ENCODE measurements at places on chromosomes 12 and 14.

DNA sequence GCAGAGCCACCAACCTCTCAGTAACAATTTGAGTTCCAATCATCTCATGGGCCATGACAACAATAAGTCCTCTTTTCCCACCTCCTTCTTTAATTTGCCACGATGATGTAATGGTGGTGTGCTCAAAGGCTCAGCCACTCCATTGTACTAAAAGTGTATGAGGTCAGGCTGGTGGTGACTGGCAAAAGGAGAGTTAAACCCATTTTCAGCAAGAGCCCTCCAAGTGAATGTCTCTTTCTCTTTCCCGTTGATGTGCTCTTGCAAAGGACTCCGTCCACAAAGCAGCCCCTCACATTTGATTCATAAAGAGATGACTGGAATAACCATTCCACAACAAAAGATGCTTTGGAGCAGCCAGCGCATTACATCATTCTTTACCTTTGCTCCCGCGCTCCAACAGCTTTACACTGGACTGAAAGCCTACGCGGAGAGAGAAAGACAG lies 41.6 kb downstream of the DUSP16 start:
- DNase-seq = peak; percentile 58

DNA sequence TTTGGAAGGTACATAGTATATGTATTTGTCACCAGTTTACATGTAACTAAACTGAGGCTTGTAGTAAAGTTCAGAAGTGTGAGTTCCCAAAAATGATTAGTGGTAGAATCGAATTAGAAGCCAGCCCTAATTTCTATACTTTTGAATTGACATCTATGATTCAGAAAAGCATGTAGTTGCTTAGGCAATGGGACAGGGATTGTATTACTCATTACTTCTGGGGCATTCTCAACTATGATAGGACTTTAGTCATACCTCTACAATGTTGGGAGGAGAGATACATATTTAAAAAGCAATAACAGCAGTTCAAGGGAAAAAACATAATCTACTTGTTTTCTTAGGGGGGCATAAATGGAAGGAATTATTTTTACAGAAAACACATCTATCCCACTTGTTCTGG lies 277.9 kb upstream of the E2F7 start:
- DNase-seq = no peak

DNA sequence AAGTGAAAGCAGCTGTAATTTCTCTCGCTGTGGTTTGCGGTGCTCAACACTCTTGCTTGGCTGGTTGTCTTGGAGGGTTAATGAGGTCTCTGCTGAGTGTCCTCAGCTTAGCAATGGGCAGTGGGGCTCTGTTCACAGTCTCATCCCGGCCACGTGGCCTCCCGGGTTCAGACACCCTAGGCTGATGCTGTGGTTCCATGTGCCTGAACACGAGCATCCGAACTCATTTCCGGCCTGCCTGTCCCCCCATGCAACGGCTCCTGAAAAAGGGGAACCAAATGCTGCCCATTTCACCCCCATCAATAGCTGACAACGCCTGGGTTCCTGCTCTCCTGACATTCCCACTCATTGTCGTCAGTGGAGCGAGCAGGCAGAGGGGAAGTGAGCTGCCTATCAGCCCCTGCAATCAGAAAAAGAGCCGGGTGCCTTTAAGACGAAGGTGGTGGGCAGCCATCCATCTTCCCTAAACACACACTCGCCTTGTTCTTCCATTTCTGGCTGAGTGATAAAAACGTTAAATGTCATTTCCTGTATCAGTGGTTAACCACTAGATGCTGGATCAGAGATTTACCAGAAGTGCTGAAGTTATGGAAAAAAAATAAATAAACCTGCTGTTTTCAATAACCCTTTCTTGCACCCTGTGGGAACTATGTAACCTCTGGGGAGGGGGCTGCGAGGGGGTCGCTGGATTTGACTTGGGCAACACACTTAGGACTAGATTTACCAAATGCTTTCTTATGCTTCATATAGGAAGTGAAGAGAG lies 60.3 kb upstream of the BCL2L14 start:
- DNase-seq = no peak

GRCh38 chr14:89489761-89490437 lies 72.9 kb upstream of the FOXN3 start:
- no peak for DNase-seq

GRCh38 chr14:90445011-90445410 lies 48.2 kb downstream of the CALM1 start:
- no peak for DNase-seq

DNA sequence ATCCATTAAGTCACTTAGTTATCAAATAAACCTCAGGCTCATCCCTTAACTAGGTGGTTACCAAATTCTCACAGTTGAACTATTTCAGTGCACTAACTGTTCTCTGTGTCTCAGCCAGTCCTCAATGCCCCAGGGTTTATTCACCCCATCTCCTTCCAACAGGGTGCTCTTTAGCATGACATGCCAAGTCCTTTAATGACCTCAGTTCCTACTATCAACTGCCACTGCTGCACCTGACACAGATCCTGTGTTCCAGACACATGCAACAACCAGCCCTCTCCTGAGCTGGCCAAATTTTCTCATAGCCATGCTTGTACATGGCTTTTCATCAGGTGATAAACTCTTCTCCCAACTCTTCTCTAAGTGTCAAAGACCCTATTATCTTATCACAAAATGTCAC lies 80.0 kb downstream of the ATXN2 start:
- DNase-seq = no peak

- no peak for DNase-seq
These were observed 40.9 kb downstream of the ATL1 start for GRCh38 chr14:50600849-50601248.

GRCh38 chr14:34722723-34723545 lies 8.5 kb upstream of the CFL2 start:
- peak; percentile 58 for DNase-seq

DNA sequence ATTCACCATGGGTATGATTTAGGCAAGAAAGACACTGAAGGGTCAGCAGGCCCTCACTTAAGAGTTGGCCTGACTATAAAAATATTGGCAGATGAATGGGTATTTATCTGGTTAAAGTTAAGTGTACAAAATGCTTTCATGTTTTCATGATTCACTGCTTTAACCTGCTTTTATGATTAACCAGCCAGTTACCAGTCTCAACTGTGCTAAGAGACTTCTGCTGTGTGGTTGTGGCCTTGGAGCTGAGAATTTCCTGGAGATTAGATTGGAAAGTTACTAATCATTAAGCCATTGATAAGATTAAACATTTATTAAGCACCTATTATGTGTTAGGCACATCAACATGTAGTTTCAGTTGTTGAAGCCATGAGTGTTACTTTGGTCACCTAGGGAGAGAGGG lies 68.9 kb downstream of the RASSF8 start:
- peak; percentile 74 for DNase-seq

DNA sequence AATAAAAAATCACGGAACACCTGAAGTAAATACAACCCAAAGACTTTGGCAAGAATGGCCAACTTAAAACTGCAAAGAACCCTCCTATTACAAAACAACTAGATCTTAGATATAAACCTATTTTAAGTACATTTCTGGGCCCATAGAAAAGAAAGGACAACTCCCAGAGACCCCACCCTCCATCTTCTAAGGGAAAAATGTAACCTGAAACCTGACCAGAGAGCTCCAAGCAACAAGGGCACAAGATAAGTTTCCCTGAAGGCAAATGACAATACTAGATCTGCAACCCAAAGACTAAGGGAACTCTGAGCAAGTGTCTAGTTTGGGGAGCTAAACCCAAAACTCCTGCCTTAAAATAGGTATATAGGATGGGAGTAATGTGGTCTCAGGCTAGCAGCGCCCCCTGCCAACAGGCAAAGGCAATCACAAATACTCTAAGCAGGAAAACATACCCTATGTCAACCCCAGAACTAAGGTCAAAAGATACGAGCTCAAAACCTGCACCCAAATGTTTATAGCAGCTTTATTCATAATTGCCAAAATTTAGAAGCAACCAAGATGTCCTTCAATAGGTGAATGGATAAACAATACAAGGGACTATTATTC lies 218.9 kb downstream of the ITPR2 start:
- peak; percentile 51 for DNase-seq

GRCh38 chr12:76246611-76247010 lies 101.6 kb downstream of the BBS10 start:
- no peak for DNase-seq

GRCh38 chr12:79006306-79006705 lies 141.7 kb downstream of the SYT1 start:
- no peak for DNase-seq

DNA sequence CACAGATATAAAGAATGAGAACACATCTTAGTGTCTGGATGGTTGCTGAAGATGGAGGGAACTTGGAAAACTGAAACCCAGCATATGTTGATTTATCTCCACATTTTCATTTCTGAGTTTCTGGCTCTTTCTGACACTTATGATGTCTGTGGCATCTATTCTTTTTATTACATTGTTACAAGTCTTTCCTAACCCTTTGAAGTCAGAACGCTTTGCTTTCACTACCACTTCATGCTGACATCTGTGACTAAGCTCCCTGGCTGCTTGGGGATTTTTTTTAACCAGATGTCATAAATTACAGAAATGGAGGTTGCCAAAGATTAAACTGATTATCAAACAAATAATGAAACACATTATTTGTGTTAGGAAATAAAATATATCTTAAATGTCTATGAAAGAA lies 188.7 kb downstream of the KITLG start:
- DNase-seq = no peak

GRCh38 chr12:51970904-51971646 lies 19.6 kb downstream of the ACVR1B start:
- DNase-seq = peak; percentile 52

GRCh38 chr14:74841230-74842207 lies 34.4 kb downstream of the PROX2 start:
- DNase-seq = no peak

DNA sequence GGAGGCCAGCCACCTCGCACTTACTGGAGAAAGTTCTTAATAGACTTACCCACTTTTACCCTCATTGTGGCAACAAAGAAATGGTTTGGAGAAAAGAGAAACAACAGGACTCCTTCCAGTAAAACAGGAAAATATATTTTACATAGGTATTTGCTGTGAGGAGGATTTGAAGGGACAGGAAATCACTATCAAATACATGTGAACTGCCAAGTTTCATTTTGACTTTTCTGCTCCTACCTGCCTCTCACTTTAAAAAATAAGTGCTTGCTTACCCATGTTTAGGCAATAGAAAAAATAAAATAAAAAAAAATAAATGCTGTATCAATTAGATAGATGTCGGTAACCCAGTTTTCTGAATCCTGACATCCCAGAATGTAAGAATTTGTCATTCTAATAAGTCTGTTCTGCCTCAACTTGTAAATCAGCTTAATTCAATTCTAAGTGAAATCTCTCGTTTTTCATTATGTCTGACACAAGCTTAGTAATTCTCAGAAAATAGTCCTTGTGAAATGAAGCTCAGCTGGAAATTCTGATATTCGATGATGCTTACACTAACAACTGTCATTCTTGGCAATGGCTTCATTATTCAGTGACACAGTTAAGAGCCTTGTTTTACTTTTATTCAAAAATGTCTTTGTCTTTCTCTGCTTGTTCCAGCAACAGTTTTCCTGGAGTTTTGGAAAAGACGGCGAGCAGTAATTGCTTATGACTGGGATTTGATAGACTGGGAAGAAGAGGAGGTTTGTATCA lies 131.3 kb downstream of the SLC5A8 start:
- DNase-seq = no peak

DNA sequence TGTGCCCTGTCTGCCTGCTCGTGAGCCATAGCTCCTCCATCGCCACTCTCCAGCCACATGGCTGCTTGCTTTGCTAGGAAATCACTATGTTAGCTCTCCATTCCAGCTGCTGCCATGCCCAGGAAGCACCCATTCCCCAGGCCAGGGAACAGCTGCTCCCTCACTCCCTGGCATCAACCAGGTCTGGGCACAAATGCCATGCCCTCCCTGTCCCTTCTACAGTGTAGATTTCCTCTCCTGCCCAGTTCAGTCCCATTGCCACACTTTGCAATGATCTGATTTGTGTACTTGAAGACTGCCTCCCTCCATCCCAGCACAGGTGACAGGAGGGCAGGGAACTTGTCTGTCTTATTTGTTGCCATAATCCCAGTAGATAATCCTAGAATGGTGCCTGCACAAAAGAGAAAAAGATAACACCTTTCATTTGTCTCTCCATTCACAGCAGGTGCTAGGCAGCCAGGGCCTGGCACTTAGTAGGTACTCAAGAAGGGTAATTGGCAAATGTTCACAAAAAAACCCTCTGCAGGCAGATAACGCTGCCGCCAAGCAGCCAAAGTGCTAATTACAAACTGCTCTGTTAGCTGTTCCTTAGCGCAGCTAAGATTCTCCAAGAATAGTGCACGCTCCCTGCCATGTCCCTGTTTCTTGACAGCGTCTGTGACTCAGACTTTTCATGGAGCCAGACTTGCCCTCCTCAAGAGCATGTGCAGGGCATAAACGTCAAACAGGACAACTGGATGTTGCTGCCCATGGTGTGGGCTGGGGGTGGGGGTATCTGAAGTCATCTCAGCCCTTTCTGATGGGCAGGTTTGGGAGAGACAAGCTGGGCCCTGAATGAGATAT lies 69.1 kb downstream of the ARL6IP4 start:
- DNase-seq = no peak

DNA sequence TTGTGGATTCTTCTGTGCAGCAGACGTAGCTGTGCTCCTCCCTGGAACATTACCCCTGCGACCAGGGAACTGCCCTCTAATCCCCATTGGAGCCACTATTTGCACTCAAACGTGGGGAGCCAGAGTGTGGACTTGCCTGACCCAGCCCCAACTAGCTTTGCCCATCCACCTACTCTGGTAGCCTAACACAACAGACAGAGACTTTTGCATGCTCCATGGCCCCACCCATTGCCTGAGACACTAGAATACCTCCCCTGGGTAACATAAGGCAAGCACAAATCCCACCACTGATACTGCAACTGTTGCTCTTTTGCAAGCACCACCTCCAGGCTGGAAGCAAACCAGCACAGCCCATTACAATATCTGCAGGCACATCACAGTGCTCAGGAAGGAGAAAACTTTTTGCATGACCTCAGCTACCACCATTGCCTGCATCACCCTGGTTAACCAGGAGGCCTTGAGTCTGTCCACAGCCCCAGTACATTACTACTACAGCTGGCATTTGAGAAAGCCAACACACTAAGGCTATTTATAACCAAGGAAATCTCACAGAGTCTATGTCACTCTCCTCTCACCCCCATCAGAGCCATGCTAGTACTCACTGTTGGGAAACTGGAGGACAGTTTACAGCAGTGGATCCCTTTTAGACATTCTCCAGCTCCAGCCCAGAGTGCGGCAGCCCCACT lies 15.0 kb downstream of the CEP128 start:
- DNase-seq = no peak

- no peak for DNase-seq
These were observed 84.7 kb downstream of the TMCC3 start for GRCh38 chr12:94565683-94566082.

GRCh38 chr12:75556311-75556899 lies 45.0 kb upstream of the KRR1 start:
- DNase-seq = no peak
